A549 treated with RU486 at 1 μM for 4 hours (cell line): ENCODE measurements at places on chromosomes 1 and 21. TPM values are rescaled to one million over a fixed set of nuclear protein-coding genes. Genes with fewer than 3 reads are reported as not detected.

Gene SOAT1
- total RNA-seq, result 16.5 to 27.9 TPM (median 25.7 TPM) in 5 replicates

Gene PTGFR
- total RNA-seq, result not detected in 5 replicates

Gene SLC6A17
- 4.3 to 5.9 TPM (median 5.1 TPM) in 5 replicates for total RNA-seq

Gene CAPZA1
- 62.9 to 76.5 TPM (median 71.0 TPM) in 5 replicates for total RNA-seq
